CD8-positive, alpha-beta memory T cell (primary cell): ENCODE measurements at places on chromosomes 3 and 15.
A peak's percentile ranks its signal among the peaks of the same experiment; 100 is the strongest.

DNA sequence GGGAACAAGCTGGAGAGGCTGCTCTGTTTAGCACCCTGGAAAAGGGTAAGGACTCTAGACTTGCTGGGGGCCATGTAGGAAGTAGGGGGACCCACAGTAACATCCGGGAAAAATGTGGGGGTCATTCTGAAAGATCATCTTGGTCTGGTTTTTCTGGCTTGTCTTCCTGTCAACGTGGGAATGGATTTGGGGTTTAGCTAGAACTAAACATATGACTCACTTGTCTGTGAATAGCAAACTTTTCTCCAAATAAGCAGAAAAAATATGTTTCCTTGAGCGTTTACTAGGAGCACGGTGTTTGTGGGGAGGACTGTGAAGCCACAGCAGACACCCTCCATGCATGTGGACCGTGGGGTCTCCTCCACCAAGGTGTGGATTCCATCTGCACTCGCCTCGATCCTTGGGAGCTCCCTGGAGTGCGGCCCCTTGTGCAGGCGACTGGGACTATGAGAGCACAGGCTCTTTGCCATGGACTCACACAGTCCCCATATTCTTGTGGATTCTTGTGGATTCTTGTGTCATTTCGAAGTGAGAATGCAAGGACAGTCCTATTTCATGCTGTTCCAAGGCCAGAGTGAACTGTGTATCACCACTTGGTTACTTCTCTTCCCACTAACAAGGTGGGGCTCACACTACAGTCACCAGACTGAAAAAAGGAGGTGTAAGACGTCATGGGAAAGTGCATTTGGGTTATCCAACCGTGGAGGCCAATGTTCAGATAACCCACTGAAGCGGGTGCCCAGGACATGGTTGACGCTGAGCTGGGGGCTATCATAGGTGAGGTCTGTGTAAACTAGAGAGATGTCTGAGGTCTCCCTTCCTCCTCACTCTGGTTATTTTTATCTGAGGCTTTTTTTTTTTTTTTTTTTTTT lies 25.5 kb downstream of the PGPEP1L start:
- no peak overlapping the region for H3K27ac ChIP-seq
- no peak overlapping the region for H3K4me3 ChIP-seq
- H3K4me1 ChIP-seq = no peaks in the 10 kb centered on the region
- H3K27me3 ChIP-seq = no peaks in the 10 kb centered on the region
- no peak for DNase-seq
- no peaks in the 10 kb centered on the region for H3K36me3 ChIP-seq

DNA sequence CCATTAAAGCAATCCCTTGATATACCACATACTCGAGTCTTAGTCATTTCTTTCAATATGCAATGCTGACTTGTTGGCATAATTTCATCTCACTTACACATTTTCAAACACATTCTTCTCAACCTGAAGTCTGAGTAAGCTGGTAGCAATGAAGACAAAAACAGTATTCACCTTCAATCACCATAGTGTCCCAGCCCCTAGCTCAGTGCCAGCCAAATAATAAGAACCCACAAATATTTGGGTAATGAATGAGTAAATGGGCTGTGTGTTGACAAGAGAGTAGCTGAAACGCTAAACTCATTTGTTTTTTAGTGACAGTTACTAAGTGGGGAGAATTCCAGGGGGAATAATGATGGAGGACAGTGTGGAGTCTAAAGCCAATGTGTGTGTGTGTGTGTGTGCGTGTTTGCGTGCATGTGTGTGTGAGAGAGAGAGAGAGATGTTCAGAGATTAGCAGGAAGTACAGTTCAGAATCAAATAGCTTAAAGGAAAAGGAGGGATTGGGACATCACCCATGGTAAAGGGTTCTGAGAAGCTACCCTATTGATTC lies 165.7 kb downstream of the GAP43 start:
- DNase-seq = no peak
- H3K27ac ChIP-seq = no peak overlapping the region
- peaks cover 18% of the 10 kb centered on the region for H3K4me1 ChIP-seq
- no peaks in the 10 kb centered on the region for H3K27me3 ChIP-seq
- H3K36me3 ChIP-seq = no peaks in the 10 kb centered on the region
- no peak overlapping the region for H3K4me3 ChIP-seq

DNA sequence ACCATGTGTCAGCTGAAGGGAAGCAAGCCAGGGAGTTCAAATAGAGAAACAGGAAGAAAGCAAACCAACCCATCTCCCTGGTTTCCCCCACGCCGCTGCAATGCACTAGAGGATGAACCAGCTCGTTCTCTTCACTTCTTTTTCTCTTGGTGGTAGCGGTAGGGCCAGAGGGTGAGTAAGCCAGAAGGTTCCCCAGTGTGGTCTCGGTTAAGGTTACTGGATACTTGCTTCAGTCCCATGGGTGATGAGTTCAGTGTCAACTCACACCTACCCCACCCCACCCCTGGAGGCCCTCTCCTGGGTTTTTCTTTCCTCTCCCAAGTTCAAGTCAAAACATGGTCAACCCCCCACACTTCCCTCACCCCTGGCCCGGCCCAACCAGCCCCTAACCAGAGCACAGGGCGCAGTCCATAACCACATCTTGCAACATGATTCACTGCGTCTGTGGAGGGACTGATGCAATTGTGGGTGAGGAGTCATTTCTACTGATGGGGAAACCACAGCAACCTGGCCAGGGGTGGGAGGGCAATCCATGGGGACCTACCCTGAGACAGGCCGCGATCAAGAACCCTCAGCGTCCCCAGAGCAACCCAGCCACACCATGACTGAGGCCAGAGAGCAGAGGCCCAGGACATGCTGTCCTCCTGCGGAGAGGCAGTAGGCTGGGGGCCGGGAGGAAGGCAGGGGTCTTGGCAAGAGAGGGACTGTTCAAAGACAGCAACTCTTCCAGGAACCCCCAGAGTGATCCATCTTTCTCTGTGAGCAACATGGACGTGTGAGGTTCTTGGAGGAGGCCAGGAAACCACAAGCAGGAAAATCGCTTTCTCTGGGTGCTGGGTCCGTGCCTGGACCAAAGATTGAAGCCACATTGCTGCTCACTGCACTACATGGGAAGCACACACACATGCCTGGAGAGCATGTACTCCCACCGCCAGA lies 276.6 kb downstream of the UACA start:
- no peak overlapping the region for H3K4me3 ChIP-seq
- DNase-seq = peak; percentile 56
- H3K4me1 ChIP-seq = peaks cover 52% of the 10 kb centered on the region
- no peaks in the 10 kb centered on the region for H3K36me3 ChIP-seq

DNA sequence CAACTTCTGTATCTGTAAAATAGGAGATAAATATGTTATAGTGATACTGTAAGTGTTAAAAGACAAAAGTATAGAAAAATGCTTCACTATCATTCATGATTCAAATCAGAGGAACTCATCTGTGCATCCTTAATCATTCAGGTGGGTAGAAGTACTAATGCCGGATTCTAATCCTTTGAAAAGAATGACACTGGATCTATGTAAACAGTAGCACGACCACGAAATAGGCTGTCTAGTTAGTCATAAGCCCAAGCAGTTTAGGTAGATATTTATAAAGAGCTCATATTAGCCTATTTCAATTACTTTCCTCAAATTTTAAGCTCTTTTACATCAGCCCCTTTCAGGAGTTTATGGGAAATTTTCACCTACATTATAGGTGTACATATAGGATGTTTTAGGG lies 437.9 kb downstream of the SOX2 start:
- H3K4me3 ChIP-seq = no peak overlapping the region
- no peaks in the 10 kb centered on the region for H3K27me3 ChIP-seq
- H3K27ac ChIP-seq = no peak overlapping the region
- H3K36me3 ChIP-seq = no peaks in the 10 kb centered on the region

- no peaks in the 10 kb centered on the region for H3K27me3 ChIP-seq
- DNase-seq = no peak
- H3K4me1 ChIP-seq = peaks cover 4% of the 10 kb centered on the region
- H3K36me3 ChIP-seq = no peaks in the 10 kb centered on the region
- H3K27ac ChIP-seq = no peak overlapping the region
Observed at GRCh38 chr3:66215106-66215505, 5.7 kb upstream of the SLC25A26 start.

- H3K27me3 ChIP-seq = no peaks in the 10 kb centered on the region
- no peaks in the 10 kb centered on the region for H3K36me3 ChIP-seq
- H3K4me1 ChIP-seq = no peaks in the 10 kb centered on the region
- H3K27ac ChIP-seq = no peak overlapping the region
Observed at GRCh38 chr15:79526376-79526775, 94.2 kb downstream of the MINAR1 start.

- peaks cover 34% of the 10 kb centered on the region for H3K4me1 ChIP-seq
- no peak overlapping the region for H3K4me3 ChIP-seq
- H3K36me3 ChIP-seq = no peaks in the 10 kb centered on the region
- DNase-seq = peak; percentile 85
- no peak overlapping the region for H3K27ac ChIP-seq
Observed at GRCh38 chr3:196609343-196609775, 30.1 kb upstream of the NRROS start.

DNA sequence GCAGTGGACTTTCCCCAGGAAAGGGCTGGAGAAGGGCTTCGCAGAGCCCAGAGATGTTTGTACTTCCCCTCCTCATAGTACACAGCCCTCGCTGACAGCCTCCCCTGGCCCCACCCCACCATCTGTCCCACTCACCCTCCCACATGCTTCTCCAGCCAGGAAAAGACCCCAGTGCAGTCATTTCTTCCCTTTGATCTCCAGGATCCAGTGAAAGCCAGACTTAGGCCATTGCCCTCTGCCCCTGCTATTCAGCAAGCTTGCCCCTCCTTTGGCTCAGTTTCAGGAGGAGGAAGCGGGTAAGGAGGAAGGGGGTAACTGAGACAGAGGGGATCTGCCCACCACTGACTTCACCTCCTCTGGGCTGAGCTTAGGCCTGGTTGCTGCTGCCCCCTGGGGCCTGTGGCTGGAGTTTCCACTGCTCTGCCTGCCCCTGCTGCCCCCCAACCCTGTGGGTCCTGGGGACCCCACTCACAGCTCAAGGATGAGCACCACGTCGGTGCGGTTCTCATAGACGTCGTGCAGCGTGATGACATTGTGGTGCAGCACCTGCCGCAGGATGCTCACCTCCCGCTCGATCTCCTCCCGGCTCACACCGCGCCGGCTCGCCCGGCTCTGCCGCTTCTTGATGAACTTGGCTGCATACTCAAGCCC lies 63.1 kb downstream of the DAPK2 start:
- no peaks in the 10 kb centered on the region for H3K27me3 ChIP-seq
- DNase-seq = no peak
- H3K27ac ChIP-seq = no peak overlapping the region

DNA sequence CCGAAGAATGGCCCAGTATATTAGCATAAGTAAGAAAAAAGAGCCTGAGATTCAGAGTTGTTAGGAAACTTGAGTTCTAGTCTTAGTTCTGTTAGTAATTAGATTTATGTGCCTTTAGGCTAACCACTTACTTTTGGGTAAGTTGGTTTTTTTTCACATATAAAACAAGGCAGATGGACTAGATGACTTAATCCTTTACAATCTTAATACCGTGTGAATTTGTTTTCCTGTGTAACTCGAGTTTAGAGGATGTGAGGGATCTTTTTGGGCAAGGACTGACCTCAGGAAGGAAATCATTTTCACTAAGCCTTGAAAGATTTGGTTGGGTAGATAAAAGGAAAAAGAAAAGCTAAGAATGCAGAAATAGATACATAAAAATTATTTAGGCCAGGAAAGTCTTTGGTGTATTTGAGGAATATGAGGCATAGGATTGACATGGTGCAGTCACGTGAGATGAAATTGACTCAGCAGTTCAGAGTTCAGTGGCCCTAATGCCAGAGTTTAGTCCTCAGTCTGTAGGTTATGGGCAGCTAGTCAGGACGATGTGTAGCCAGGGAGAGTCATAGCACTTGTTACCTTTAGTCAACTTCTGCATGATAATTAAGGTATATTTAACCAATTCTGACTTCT lies 34.6 kb downstream of the PAK2 start:
- no peaks in the 10 kb centered on the region for H3K36me3 ChIP-seq
- H3K27me3 ChIP-seq = no peaks in the 10 kb centered on the region
- H3K4me3 ChIP-seq = no peak overlapping the region
- no peak for DNase-seq
- H3K27ac ChIP-seq = no peak overlapping the region

DNA sequence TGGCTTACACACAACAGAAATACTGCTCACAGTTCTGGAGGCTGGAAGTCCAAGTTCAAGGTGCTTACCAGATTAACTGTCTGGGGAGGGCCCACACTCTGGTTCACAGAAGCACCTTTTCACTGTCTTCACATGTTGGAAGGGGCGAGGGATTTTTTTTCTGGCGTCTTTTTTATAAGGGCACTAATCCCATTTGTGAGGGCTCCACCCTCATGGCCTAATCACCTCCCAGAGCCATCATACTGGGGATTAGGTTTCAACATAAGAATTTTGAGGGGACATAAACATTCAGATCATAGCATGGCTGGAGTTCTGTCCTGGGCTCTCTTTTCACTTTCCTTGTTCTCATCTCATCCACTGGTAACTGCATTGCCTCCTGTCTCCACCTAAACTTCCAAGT lies 63.5 kb downstream of the IGF1R start:
- peaks cover 42% of the 10 kb centered on the region for H3K4me1 ChIP-seq
- no peak overlapping the region for H3K27ac ChIP-seq
- H3K27me3 ChIP-seq = no peaks in the 10 kb centered on the region
- no peaks in the 10 kb centered on the region for H3K36me3 ChIP-seq
- H3K4me3 ChIP-seq = no peak overlapping the region

- H3K4me1 ChIP-seq = no peaks in the 10 kb centered on the region
- H3K4me3 ChIP-seq = no peak overlapping the region
- H3K27me3 ChIP-seq = no peaks in the 10 kb centered on the region
- no peak for DNase-seq
Observed at GRCh38 chr3:72912532-72912931, 24.7 kb downstream of the GXYLT2 start.

GRCh38 chr15:33656168-33656567 lies 312.1 kb upstream of the CHRM5 start:
- no peaks in the 10 kb centered on the region for H3K4me1 ChIP-seq
- no peak for DNase-seq
- no peak overlapping the region for H3K27ac ChIP-seq
- H3K27me3 ChIP-seq = no peaks in the 10 kb centered on the region
- H3K36me3 ChIP-seq = no peaks in the 10 kb centered on the region

DNA sequence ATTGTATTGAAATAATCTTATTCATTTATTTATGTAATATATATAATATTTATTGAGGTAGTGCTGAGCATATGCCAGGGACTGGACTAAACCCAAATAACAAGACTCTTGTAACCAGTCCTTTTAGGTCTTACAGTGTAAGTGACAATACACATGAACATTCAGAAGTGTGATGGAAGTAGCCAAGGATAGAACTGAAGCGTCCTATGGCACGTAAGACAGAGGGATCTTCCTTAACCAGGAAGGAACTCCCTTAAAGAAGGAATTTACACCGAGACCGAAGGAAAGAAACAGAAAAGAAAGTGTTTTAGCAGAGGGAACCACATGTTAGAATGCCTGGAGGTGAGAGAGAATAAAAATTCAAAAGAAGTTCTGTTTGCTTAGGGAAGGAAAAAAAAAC lies 23.6 kb upstream of the CLDN1 start:
- no peak overlapping the region for H3K4me3 ChIP-seq
- H3K27me3 ChIP-seq = no peaks in the 10 kb centered on the region
- H3K4me1 ChIP-seq = no peaks in the 10 kb centered on the region
- no peak overlapping the region for H3K27ac ChIP-seq

GRCh38 chr3:50139718-50140423 lies 15.3 kb upstream of the SEMA3F start:
- no peaks in the 10 kb centered on the region for H3K27me3 ChIP-seq
- H3K4me1 ChIP-seq = peaks cover 7% of the 10 kb centered on the region
- no peaks in the 10 kb centered on the region for H3K36me3 ChIP-seq
- no peak overlapping the region for H3K4me3 ChIP-seq
